ENCODE measurements at places on chromosomes 11 and 22.

DNA sequence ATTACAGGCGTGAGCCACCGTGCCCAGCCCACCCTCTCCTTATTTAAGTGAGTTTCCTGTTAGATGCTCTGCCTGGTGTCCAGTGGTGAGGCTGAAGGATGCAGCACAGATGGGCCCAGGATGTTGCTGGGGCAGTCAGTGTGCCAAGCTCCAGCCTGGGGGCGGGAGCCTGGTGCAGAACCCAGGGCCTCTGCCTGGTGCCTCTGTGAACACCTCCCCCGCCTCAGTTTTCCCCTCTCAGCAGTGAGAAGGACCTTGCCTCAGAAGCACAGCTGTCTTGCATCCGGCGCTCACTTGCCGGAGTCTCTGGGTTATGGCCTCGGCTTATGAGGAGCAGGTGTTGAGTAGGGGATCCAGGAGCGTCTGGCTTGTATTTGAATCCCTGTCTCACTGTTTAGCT is 116.2 kb downstream of the KIAA1671 start:
- no peaks in the 10 kb centered on the region for H3K4me1 ChIP-seq
- H3K27me3 ChIP-seq, result no peaks in the 10 kb centered on the region
- no peaks in the 10 kb centered on the region for H3K36me3 ChIP-seq
- no peak overlapping the region for H3K4me3 ChIP-seq
- no peak overlapping the region for H3K27ac ChIP-seq
- DNase-seq, result no peak

GRCh38 chr22:34036931-34037330 is 116.7 kb upstream of the LARGE1 start:
- no peak overlapping the region for H3K27ac ChIP-seq
- no peaks in the 10 kb centered on the region for H3K4me1 ChIP-seq
- H3K4me3 ChIP-seq, result no peak overlapping the region
- no peak for DNase-seq

- DNase-seq, result no peak
- H3K27me3 ChIP-seq, result peaks cover 3% of the 10 kb centered on the region
- H3K4me3 ChIP-seq, result no peak overlapping the region
Measured at GRCh38 chr11:5929571-5930368, 12.3 kb upstream of the OR56A3 start.

DNA sequence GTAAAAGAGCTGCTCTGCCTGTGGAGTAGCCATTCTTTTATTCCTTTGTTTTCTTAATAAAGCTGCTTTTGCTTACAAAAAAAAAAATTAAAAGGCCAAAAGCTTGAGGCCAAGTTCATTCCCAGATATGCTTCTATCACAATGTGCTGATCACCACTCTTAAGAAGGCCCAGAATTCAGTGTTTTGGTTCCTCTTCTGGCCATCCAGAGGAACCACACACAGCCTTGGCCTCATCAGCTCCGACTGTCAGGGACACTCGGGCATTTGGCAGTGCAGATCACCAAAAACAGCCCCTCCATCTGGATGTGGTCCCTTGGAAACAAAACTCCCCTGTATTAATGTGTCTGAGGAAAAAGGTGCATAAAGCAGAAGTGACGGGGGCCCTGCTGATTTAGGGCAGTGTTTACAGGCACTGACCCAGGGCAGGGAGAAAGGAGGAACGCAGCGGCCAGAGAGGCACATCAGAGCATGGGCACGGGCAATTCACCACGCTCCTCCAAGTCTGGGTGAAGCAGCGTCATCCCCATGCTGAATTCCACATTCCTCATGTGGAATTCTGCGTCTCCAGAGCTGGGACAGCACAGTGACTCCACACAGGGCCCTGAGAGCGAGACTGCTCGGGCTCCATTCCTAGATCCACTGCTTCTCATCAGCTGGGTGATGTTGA is 17.7 kb downstream of the POLDIP3 start:
- no peak overlapping the region for H3K27ac ChIP-seq
- H3K27me3 ChIP-seq, result peaks cover 2% of the 10 kb centered on the region
- H3K4me3 ChIP-seq, result no peak overlapping the region
- DNase-seq, result no peak
- peaks cover 30% of the 10 kb centered on the region for H3K36me3 ChIP-seq

- peaks cover 1% of the 10 kb centered on the region for H3K27me3 ChIP-seq
- DNase-seq, result peak; percentile 73
- peaks cover 20% of the 10 kb centered on the region for H3K36me3 ChIP-seq
- peak overlapping the region; percentile 87 for H3K27ac ChIP-seq
Measured at GRCh38 chr11:12691473-12691872, 17.3 kb downstream of the TEAD1 start.

- peaks cover 6% of the 10 kb centered on the region for H3K36me3 ChIP-seq
- DNase-seq, result no peak
- H3K27ac ChIP-seq, result no peak overlapping the region
- no peak overlapping the region for H3K4me3 ChIP-seq
- H3K4me1 ChIP-seq, result no peaks in the 10 kb centered on the region
- H3K27me3 ChIP-seq, result no peaks in the 10 kb centered on the region
Measured at GRCh38 chr22:48334971-48335370, 1492.7 kb downstream of the BRD1 start.

DNA sequence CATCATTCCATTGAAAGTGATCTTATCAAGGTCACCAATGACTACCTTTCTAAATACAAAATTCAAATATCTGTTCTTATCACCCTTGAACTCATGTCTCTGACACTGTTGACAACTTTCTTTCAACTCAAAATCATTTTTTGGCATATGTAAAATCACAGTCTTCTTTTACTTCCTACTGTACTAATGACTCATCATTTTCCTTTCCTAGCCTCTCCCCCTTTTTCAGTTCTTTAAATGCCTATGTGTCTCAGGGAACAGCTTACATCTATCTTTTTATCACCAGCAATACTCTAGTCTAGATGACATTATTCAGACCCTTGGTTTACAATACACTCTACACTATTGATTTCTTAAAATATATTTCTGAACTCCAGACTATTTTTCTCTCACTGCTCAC is 2220.7 kb upstream of the RAG2 start:
- no peaks in the 10 kb centered on the region for H3K4me1 ChIP-seq
- H3K27ac ChIP-seq, result no peak overlapping the region
- H3K27me3 ChIP-seq, result no peaks in the 10 kb centered on the region
- DNase-seq, result no peak
- H3K4me3 ChIP-seq, result no peak overlapping the region

DNA sequence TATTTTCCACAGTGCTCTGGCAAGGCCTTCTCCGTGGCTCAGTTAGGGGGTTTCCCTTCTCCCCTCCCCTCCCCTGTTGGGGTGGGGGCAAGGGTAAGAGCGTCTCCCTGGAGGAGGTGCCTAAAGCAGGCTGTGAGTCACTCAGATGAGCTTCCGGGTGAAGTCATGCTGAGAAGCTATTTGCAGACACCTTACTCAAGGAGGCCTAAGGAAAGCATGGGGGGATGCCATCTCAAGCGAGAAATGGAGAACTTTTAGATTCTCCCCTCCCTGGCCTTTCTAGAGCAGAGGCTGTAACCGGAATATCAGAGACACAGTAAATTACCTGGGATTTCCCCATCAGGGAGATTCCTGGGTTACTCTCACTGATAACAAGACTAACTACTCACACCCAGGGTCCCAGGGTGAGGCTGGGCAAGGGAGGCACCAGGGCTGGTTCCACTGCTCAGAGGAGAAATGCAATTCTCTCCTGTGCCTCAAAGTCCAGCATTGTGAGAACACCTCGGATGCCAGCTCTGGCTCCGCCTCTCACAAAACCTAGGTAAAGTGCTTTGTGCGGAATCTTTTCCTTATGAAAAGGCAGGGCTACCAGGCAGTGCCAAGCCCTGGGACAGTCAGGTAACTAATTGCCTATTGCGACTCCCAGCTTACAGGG is 123.6 kb downstream of the ABTB2 start:
- no peak overlapping the region for H3K4me3 ChIP-seq
- no peak overlapping the region for H3K27ac ChIP-seq
- peaks cover 6% of the 10 kb centered on the region for H3K4me1 ChIP-seq

GRCh38 chr22:38881464-38881871 is 9.5 kb upstream of the CBX6 start:
- H3K27me3 ChIP-seq, result peaks cover 41% of the 10 kb centered on the region
- no peaks in the 10 kb centered on the region for H3K36me3 ChIP-seq
- DNase-seq, result peak; percentile 67

- H3K27me3 ChIP-seq, result no peaks in the 10 kb centered on the region
- H3K27ac ChIP-seq, result peak overlapping the region; percentile 90
- H3K36me3 ChIP-seq, result no peaks in the 10 kb centered on the region
- peaks cover 45% of the 10 kb centered on the region for H3K4me1 ChIP-seq
- DNase-seq, result peak; percentile 32
- H3K4me3 ChIP-seq, result peak overlapping the region; percentile 88
Measured at GRCh38 chr11:62105667-62106191, 18.1 kb upstream of the INCENP start.

GRCh38 chr11:47243454-47243853 is 5.2 kb downstream of the ACP2 start:
- H3K27ac ChIP-seq, result peak overlapping the region; percentile 36
- H3K4me3 ChIP-seq, result no peak overlapping the region
- no peak for DNase-seq
- H3K4me1 ChIP-seq, result peaks cover 32% of the 10 kb centered on the region
- H3K36me3 ChIP-seq, result peaks cover 23% of the 10 kb centered on the region

DNA sequence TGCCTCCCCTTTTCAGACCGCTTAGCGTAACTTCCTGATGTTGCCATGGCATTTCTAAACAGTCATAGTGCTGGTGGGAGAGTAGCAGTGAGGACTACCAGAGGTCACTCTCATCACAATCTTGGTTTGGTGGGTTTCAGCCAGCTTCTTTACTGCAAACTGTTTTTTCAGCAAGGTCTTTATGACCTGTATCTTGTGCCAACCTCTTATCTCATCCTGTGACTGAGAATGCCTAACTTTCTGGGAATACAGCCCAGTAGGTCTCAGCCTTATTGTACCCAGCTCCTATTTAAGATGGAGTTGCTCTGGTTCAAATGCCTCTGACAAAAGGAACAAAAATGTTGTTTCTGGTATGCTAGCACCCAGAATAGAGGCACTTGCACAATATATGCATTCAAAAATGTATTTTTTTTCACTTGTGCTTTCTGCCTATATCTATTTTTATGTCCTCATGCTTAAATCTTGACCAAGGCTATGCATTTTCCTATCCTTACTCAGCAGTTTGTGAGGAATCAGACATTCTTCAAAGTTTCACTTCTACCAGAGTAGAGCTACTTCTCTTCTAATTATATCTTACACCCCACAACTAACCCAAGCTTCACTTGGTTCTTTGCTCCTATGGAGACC is 16.1 kb upstream of the OR51M1 start:
- H3K4me3 ChIP-seq, result peak overlapping the region; percentile 12
- DNase-seq, result peak; percentile 79
- H3K4me1 ChIP-seq, result peaks cover 72% of the 10 kb centered on the region
- no peaks in the 10 kb centered on the region for H3K27me3 ChIP-seq
- H3K36me3 ChIP-seq, result peaks cover 10% of the 10 kb centered on the region

- no peak for DNase-seq
- H3K36me3 ChIP-seq, result peaks cover 48% of the 10 kb centered on the region
- peaks cover 14% of the 10 kb centered on the region for H3K4me1 ChIP-seq
- peaks cover 4% of the 10 kb centered on the region for H3K27me3 ChIP-seq
- H3K27ac ChIP-seq, result no peak overlapping the region
Measured at GRCh38 chr11:12944889-12945288, 64.2 kb upstream of the RASSF10 start.

DNA sequence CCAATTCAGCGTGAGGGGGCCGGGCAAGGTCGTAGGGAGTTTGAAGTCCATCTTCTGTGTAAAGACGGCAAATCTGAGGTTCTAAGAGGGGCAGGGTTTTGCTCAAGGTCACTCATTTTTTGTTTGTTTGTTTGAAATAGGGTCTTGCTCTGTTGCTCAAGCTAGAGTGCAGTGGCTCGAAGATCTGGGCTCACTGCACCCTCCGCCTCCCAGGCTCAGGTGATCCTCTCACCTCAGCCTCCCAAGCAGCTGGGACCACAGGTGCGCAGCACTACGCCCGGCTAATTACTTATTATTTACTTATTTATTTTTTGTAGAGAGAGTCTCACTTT is 355 bp upstream of the AP1B1 start:
- H3K4me1 ChIP-seq, result peaks cover 42% of the 10 kb centered on the region
- peak overlapping the region; percentile 79 for H3K27ac ChIP-seq
- H3K4me3 ChIP-seq, result peak overlapping the region; percentile 92
- no peak for DNase-seq
- H3K27me3 ChIP-seq, result 0 out of 2 replicates have a peak, but pooled peaks cover 2% of the 10 kb centered on the region

DNA sequence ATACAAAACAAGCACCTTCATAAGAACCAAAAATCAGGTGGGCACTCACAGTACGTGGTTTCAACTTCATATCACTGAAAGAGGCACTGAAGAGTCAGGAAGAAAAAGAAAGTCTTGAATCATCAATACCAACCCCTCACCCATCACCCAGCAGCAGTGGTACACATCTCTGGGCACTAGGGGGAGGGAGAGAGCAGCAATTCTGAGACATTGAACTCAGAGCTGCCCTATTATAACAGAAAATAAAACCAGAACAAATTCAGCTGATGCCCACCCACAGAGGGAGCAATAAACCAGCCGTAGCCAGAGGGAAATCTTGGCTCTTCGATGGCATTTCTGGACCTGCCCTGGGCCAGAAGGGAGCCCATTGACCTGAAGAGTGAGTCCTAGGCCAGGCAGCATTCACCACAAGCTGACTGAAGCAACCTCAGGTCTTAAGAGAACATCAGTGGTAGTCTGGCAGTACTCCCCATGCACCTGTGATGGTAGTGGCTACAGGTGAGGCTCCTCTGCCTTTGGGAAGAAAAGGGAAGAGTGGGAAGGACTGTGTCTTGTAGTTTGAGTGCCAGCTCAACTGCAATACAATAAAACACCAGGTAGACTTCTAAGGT is 42.2 kb upstream of the FAM181B start:
- peak; percentile 21 for DNase-seq
- H3K27me3 ChIP-seq, result peaks cover 6% of the 10 kb centered on the region
- no peak overlapping the region for H3K4me3 ChIP-seq
- no peak overlapping the region for H3K27ac ChIP-seq

DNA sequence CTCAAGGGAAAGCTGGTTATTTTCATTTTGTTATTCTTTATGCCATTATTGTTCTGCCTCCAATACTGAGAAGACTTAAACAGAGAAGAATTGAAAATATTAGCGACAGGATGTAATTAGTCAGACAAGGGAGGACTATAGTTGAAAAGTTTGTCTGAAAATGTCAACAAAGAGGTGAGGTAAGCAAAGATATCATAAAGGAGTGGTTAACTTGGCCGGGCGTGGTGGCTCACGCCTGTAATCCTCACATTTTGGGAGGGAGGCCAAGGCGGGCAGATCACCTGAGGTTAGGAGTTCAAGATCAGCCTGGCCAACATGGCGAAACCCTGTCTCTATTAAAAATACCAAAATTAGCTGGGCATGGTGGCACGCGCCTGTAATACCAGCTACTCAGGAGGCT is 4.1 kb upstream of the HYLS1 start:
- H3K27me3 ChIP-seq, result no peaks in the 10 kb centered on the region
- no peak overlapping the region for H3K27ac ChIP-seq
- peaks cover 13% of the 10 kb centered on the region for H3K4me1 ChIP-seq
- no peak for DNase-seq
- no peak overlapping the region for H3K4me3 ChIP-seq
- peaks cover 4% of the 10 kb centered on the region for H3K36me3 ChIP-seq

GRCh38 chr11:12604557-12605153 is 69.6 kb upstream of the TEAD1 start:
- H3K27ac ChIP-seq, result 0 out of 2 replicates have a peak overlapping the region, but pooled peaks have one; percentile 12
- no peak overlapping the region for H3K4me3 ChIP-seq
- 0 out of 2 replicates have a peak, but pooled peaks cover 9% of the 10 kb centered on the region for H3K36me3 ChIP-seq
- H3K4me1 ChIP-seq, result peaks cover 66% of the 10 kb centered on the region

GRCh38 chr11:83088965-83089364 is 17.3 kb upstream of the RAB30 start:
- no peak for DNase-seq
- 0 out of 2 replicates have a peak, but pooled peaks cover 2% of the 10 kb centered on the region for H3K27me3 ChIP-seq
- no peak overlapping the region for H3K4me3 ChIP-seq

GRCh38 chr11:115352805-115353485 is 151.3 kb downstream of the CADM1 start:
- H3K36me3 ChIP-seq, result no peaks in the 10 kb centered on the region
- no peaks in the 10 kb centered on the region for H3K27me3 ChIP-seq
- no peak overlapping the region for H3K27ac ChIP-seq
- no peak for DNase-seq
- no peak overlapping the region for H3K4me3 ChIP-seq
